ENCODE measurements at places on chromosomes 11 and 22. TPM values are rescaled to one million over a fixed set of nuclear protein-coding genes. Genes with fewer than 3 reads are reported as not detected.

The MS4A3 gene
- not detected for total RNA-seq

DNA sequence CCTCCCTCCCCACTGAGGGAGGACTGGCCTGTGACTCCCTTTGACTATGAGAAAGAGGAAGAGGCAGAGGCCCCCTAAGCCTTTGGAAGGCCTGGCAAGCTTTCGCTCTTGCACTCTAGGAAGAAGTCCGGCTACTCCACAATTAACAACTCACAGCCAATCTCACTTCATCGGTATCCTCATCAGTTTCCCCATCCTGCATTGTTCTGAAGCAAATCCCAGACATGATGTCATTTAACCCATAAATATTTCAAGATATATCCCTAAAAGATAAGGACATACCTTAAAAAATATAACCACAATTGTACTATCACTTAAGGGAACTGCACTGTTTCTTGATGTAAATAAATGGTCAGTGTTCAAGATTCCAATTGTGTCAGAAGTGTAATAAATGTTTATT lies 63.1 kb downstream of the CWC15 start:
- no peak for DNase-seq

The ANGPTL5 gene
- not detected for total RNA-seq

The RBMXL2 gene
- total RNA-seq = not detected

- DNase-seq = no peak
Observed at GRCh38 chr11:78219493-78220217, 30.9 kb downstream of the USP35 start.

The ART1 gene
- total RNA-seq = not detected

Measured in GM23338 (cell line).